Left cardiac atrium (tissue), 4 donors: ENCODE measurements at places on chromosomes 2 and 18. TPM values are rescaled to one million over a fixed set of nuclear protein-coding genes. Genes with fewer than 3 reads are reported as not detected.

GRCh38 chr2:204715361-204715760, 170.1 kb downstream of the PARD3B start:
- no peak for DNase-seq

DNA sequence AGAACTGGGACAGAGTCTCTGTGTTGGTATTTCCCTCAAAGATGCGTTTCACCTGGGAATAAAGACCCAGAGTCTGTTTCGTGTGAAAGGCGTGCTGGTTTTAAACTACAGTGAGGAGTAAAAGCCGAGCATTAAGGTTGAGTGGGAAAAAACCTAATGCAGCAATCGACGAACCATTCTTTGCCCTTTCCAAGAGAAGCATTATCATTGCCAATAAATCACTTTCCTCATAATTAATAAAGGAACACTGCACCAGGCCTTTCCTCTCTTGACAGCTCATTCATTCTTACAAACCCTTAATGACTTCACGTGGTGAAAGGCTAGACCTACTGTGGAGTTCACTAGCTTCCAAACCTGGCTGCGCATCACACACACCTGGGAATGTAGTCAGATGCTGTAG, 896 bp upstream of the SLC8A1 start:
- no peak for DNase-seq

DNA sequence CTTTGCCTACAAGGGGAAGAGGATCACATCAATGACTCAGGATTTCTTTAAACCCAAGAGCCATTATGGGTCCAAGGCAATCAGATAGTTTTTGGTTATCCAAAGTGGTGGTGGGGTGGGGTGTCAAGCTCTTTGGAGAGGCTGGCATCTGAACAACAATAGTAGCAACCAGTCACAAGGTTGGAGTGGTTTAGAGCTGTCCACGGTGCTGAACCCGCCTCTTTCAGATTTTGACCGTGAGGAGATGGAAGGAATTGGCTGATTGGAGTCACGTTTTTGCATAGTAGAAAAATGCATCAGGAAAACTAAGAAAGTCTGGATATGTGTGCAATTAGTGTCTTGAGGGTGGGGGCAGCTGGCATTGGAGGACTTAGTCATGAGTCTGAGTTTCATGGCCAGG, 159.9 kb downstream of the LOXHD1 start:
- no peak for DNase-seq

- no peak for DNase-seq
These were observed 124.3 kb downstream of the XRCC5 start for GRCh38 chr2:216233281-216233995.

DNA sequence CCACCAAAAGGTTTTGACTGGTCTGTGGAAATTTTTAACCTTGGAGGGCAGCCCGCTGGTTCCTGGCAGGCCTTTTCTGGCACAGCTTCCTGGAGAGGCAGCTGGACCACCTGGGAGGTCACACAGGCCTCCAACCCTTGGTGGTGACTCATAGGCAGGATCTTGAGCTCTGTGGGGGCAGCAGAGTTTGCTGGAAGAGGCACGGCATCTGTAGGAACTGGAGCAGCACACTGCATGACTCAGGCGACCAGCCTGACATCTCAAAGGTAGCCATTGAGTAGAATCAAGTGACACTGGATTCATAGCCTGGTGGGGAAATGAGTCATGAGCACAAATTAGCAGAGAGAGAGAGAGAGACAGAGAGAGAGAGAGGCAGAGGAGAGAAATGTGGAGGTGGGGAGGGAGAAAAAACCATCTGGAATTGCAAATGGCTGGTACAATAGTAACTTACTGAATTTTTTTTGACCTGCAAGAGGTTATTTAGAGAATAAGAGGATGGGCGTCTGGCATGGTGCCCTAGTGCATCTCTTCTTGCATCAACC, 57.4 kb downstream of the TRPM8 start:
- no peak for DNase-seq

- DNase-seq: no peak
These were observed 3.2 kb downstream of the SH3YL1 start for GRCh38 chr2:260507-261161.

GRCh38 chr2:232207174-232207573, 171.4 kb upstream of the ALPP start:
- DNase-seq: no peak

DNA sequence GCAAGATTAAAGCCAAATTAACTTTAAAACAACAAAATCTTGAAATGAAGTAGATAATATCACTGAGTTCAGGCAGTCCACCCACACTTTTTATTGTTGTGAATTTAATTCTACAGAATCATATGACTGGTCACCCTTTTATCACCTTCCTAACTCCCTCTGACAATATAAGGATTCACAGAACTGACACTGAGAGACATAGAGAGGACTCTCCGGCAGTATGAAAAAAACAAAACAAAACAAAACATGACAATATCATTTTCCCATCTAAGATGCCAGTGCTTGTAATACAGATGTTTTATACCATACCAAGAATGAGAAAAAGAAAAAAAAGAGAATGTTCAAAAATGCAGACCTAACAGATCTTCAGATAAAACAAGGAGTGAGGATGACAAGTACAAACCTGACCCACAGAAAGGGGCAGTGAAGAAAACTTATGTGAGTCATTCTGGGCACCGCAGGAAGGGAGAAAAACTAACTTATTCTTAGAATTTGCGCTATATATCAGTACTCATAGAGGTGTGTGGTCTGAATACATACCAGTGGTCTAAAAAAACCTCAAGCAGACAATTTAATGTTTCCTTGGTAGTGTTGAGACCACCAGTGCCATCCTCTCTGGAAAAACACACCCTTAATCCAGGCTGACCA, 136.6 kb downstream of the ZAP70 start:
- no peak for DNase-seq

- DNase-seq: no peak
These were observed 32.6 kb downstream of the CD8B2 start for GRCh38 chr2:106519767-106520166.

GRCh38 chr2:98753801-98754200, 22.9 kb upstream of the MGAT4A start:
- no peak for DNase-seq

- no peak for DNase-seq
These were observed 330.9 kb downstream of the DCC start for GRCh38 chr18:52670896-52671295.

DNA sequence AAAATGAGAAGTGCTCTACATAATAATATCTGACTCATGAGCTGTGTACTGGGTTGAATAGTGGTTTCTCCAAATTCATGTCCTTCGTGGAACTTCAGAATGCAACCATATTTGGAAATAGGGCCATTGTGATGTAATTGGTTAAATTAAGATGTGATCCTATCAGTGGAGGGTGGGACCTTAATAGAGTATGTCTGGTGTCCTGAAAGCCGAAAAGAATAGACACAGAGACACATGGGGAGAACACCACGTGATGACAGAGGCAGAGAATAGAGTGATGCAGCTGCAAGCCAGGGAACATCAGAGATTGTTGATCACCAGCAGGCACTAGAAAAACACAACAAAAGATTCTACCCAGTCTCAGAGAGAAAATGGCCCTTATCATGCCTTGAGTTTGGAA, 310.1 kb downstream of the EXOC6B start:
- DNase-seq: no peak

GRCh38 chr18:44968336-44968735, 287.6 kb downstream of the SETBP1 start:
- DNase-seq: no peak

GRCh38 chr2:34998741-34999140, 1356.8 kb upstream of the CRIM1 start:
- DNase-seq: no peak

DNA sequence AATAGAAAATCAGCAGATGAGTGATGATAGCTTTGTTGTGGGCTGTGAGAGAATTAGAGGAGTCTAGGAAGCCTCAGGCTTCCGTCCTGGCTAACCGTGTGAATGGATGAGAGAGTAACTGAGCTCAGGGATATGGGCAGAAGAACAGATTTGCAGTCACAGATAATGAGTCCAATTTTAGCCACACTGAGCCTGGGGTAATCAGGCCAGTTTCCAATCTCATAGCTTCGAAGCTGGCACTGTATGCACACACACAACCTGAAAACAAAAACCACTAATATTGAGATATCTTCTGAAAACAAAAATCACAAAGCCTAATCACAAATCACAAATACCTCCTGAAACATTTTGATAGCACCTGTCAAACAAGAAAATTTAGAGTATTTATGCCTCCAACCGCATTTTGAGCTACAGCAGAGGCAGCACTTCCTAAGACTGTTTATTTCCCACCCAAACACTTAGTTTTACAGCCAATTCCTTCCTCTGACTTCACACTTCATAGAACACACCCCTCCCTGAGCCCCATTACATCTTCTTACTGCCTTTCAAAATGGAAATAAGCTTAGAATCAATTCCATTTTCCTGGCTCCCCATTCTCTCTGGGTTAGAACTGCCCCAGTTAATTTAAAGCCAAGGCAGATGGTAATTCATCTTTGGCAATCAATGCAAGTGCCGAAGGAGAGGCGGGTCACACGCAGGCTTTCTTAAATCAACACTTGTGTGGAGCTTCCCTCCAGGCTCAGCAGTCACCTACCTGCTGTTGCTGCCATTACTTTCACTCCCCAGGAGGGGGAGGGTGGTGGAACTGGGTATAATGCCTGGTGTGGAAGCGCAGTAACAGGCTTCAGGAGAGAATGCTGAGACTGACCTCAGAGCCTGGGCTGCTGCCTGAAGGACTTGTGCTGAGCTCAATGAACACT, 18.9 kb downstream of the TTR start:
- no peak for DNase-seq

DNA sequence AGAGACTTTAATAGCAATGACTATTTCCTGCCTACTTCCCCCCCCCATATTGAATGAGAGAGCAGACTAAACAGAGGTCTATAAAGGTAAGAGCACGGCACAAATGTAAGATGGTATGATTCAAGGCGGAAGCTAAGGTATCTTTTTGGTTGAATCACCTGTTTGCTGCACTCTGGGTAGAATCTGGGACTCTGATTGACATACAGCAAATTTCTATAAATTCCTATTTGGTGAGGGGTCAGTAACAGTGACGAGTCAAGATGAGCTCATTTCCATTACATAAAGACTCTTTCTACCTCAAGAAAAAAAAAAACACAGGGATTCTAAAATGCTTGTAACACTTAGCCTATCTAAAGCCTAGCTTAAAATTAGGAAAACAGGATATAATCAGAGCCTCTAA, 297.3 kb downstream of the TNS1 start:
- no peak for DNase-seq

DNA sequence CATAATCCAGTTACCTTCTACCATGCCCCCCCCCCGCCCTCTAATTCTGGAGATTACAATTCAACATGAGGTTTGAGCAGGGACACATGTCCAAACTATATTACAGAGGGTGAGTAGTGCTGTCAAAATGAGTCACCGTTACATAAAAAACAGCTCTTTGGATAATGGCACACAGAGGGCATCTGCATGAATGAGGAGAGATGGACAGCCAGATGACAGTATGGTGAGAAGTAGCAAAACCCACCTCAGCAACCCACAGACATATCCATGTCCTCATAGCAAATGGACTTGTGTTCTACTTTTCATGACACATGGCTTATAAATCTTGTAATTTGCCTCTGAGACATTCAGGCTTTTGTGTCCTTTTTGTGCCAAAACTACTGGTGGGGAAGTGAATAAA, 132.0 kb downstream of the EML6 start:
- DNase-seq: no peak

DNA sequence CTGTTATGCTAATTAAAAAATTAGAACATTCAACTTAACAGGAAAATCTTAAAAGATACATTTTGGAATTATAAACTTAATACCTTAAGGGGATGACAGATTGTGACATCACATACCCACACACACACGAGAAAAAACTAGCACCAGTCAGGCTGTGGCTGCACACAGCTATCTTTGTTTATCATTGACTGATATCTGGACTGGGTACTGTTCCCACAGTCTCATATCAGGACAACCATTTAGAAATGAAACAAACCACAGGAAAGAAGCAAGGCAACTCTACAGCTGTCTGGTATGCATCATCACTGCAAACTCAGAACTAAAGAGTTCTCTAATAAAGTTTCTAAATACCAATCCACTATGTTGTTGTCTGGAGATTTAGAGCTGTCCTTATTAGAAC, 210.9 kb upstream of the SMAD7 start:
- no peak for DNase-seq

GRCh38 chr2:105411720-105412407, 13.0 kb upstream of the FHL2 start:
- DNase-seq: no peak

GRCh38 chr18:48896875-48897511, 53.8 kb downstream of the SMAD7 start:
- peak; percentile 75 for DNase-seq

DNA sequence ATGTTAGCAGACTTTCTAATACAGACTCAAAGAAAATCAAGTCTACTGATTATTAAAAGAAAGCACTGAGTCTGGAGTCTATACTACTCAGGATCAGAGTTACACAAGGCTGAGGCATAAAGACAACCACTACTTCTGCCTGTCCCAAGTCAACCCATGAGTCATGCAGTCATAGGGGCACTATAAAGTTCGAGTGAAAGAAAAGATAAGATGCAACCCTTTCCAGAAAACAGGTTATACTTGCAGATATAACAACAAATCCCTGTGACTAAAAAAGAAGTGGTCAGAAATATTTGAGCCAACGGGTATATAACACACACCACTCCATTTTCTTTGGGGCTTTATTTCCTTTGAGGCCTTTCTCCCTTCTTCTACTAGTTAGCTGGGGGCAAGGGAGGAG, 18.6 kb upstream of the SCRN3 start:
- DNase-seq: no peak

DNA sequence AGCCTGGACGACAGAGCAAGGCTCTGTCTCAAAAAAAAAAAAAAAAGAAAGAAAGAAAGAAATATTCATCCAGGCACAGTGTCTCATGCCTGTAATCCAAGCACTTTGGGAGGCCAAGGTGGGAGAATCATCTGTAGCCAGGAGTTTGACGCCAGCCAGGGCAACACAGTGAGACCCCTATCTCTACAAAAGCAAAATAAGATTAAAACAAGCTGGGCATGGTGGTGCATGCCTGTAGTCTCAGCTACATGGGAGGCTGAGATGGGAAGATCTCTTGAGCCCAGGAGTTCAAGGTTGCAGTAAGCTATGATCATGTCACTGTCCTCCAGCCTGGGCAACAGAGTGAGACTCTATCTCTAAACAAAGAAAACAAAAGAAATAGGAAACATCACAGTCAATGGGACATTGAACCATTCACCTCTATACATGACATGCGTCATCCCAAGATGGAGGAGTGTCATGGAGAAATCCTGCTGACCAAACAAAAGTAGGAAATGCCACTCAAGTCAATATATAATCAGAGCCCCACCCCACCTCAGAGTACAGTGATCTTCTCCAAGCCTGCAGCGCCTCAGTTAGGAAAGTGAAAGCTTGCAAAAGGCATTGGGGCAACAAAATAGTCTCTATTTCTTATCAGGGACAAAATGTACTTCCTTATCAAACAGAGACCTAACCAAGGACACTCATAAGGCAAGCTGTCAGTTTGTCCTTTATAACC, 9.8 kb downstream of the FEV start:
- DNase-seq: no peak

GRCh38 chr2:17576802-17577201, 36.3 kb downstream of the VSNL1 start:
- DNase-seq: no peak

ST6GAL2 gene
- total RNA-seq: 1.7 TPM

CNTNAP5 gene
- not detected for total RNA-seq

DUSP19 gene
- 5.9 TPM for total RNA-seq

C2orf42 gene
- total RNA-seq: 14.4 TPM

CTDP1 gene
- total RNA-seq: 9.7 TPM

LINC00305 gene
- total RNA-seq: not detected

LGALSL gene
- 18.0 TPM for total RNA-seq

ANKRD44 gene
- 16.8 TPM for total RNA-seq

RMDN2 gene
- total RNA-seq: 5.8 TPM

PLEKHH2 gene
- 5.8 TPM for total RNA-seq

SLC16A14 gene
- 2.0 TPM for total RNA-seq
